ENCODE measurements at places on chromosomes 2 and 18. TPM values are rescaled to one million over a fixed set of nuclear protein-coding genes. Genes with fewer than 3 reads are reported as not detected.

DNA sequence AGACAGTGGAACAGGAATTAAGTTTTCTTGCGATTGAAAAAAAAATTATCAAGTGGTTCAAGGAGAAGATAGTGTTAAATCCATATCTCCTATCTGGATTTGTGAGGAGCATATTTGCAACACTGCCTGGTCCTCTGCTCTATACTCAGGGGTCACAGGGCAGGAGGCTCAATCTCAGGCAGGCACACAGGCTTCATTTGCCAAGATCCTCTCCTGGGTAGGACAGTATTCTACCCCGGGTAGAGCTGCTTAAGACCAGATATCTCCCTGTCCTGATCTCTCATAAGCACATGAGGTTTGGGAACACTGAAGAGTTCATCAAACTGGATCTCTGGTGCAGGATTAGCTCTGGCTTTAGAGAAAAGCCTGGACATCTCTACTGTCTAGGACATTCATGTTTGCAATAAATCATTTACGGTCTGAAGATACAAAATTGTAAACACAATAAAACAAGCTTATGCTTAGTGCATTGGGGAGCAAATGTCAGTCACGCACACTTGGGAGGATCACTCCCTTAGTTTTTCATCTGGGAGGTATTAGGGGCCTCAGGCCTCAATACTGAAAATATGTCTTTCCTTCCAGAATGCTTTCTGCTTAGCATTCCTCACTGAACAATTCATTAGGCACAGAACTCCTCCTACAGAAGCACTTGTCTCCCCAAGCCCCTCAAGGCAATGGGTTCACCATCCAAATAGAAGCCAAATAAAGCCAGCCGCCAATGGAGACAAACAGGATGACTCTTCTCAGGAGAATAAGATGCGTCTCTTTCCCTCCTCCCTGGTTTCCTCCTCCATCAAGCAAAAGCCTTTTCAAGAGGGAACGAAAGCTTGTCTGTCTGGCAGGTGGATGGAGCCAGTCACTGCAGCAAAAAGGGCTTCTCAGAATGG is 34.1 kb upstream of the LCLAT1 start:
- DNase-seq = no peak

DNA sequence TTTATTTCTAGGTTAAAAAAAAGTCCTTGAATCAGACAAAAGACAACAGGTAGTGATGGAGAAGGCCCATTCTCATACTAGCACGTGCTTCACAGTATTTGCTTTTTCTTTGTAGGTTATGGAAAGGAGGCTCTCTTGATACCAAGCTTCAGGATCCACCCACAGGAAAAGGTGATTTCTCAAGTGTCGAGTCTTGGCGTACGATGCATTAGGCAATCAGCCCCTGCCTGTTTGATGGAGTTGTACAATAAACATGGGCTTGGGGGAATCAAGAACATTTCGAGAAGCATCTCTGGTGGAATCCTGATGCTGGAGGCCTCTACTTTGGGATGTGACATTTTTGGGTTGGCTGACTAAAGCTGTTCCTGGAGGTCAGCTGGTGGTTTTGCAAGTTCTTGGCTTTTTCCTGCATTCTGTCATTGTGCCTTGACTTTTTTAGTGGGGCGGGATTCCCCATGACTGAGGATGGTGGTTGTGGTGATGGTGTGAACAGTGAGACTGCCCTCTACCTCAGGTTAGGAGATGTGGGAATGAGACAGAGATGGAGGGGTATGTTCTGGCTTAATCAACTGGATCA is 231.5 kb upstream of the SPRED2 start:
- DNase-seq = no peak

DNA sequence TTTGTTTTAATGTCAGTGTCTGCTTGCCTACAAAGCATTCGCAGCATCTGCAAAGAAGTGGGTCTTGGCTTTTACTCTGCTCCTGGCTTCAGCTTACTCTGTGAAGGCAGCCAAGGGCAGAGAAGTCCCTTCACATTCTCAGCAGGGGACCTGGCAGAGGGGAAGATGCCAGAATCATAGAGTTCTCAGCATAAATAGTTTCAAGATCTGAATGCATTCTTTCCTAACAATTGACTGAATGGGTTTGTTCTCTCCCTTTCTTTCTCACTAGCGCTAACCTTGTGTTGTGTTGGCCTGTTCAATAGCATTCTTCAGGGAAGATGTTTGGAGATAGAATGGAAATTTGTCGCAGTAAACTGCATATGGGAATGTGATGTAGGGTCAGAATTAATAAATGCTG is 106.9 kb downstream of the FARSB start:
- DNase-seq = no peak

- no peak for DNase-seq
Observed at GRCh38 chr2:148022882-148023281, 2.0 kb downstream of the MBD5 start.

The ERICH2 gene
- not detected for total RNA-seq

The SEMA4F gene
- total RNA-seq = 8.2 TPM

Data from activated CD4-positive, alpha-beta memory T cell treated with anti-CD3 and anti-CD28 coated beads, Interleukin-2, amount 10 ng/mL, durations not matched to agents 7 days and 5 days (primary cell).